ENCODE measurements at places on chromosomes 3 and 15. TPM values are rescaled to one million over a fixed set of nuclear protein-coding genes. Genes with fewer than 3 reads are reported as not detected.

Gene OR5H2
- total RNA-seq = not detected

Gene ROPN1
- not detected for total RNA-seq

Gene CELF6
- total RNA-seq = not detected

DNA sequence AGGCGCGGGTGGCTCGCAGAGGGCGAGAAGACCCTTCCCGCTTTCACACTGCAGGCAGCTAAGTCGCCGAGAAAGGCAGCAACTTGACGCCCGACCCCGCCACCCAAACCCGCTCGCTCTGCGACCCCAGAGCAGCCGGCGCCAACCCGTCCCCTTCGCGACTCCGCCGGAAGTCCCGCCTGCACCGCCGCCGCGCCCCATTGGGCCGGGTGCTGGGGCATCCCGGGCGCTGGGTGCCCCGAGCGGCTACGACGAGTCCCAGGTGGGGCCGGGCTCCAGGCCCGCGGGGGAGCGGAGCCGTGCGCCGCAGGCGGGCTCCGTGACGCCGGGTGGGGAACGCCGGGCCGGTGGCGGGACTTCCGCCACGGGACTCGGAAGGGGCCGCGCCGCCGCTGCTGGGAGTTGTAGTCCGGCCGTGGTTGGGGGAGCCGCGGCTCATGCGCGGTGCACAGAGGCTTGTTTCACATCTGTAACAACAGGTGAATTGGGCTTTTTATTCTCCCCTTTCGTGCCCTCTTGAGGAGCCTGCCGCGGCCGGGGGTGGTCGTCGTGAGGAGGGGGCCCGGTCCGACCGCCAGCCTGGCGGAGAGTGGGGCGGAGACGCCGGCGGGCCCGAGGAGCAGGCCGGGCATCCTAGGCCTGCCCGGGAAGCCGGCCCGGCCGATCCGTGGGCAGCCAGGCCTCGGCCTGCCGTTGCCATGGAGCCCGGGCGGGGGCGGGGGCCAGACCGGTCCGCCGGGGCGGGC, at the start of gene DHX30:
Gene DHX30 (plus strand): TSS at position 405 of the 746 bp plus-strand sequence. CDS start 7,546 bp downstream, outside the sequence.
- DNase-seq = peak; percentile 92
- H3K4me3 ChIP-seq = peak within 1 kb of the TSS; percentile 90
- H3K36me3 ChIP-seq = no peaks in the 10 kb centered on the region
- H3K4me1 ChIP-seq = peaks cover 22% of the 10 kb centered on the region
- H3K27ac ChIP-seq = peak within 1 kb of the TSS; percentile 89

Gene MYO5C
- total RNA-seq = 35.6 TPM

DNA sequence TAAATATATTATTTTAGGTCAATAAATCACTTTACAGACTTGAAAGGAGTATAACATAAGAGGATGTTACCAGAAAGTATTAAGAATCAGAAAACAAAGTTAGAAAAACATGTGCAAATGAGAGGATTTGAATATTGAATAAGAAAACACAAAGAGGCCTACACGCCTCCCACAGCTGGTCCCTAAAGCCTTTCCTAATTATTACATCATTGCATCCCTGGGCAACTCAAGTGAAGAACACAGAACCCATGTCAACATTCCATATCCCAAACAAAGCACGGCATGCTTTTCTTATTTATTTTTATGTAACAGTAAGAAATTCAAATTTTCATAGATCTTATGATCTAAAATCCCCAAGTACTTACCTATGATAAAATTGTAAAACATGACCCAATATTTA, 61.2 kb downstream of the HERC1 start:
- 0 out of 2 replicates have a peak, but pooled peaks cover 3% of the 10 kb centered on the region for H3K36me3 ChIP-seq
- no peaks in the 10 kb centered on the region for H3K27me3 ChIP-seq
- H3K4me1 ChIP-seq = no peaks in the 10 kb centered on the region
- no peak overlapping the region for H3K27ac ChIP-seq
- H3K4me3 ChIP-seq = no peak overlapping the region

Gene TMEM43
- 62.3 TPM for total RNA-seq

Gene TMEM212
- total RNA-seq = not detected

GRCh38 chr15:29558261-29558660, 264.0 kb downstream of the TJP1 start:
- H3K27me3 ChIP-seq = peaks cover 44% of the 10 kb centered on the region
- no peaks in the 10 kb centered on the region for H3K4me1 ChIP-seq
- no peaks in the 10 kb centered on the region for H3K36me3 ChIP-seq
- no peak overlapping the region for H3K27ac ChIP-seq
- no peak overlapping the region for H3K4me3 ChIP-seq

DNA sequence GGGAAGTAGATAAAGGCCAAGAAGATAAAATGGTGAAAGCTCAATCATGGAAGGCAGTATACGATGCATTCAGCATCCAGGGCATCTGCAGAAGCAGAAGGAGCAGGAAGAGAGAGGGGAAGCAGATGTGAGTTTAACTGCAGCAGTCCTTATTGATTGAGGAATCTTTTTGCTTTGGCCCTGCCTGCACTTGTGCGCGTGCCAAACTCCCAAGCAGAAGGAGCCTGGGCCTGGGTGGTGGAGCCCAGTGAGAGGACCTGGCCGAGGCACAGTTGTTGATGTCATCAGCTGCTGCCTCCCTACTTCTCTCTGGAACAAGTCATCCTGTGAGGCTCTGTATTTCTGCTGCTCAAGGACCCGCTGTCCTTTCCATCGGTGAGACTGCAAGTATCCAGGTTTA, 65.5 kb upstream of the ROPN1 start:
- H3K4me1 ChIP-seq = no peaks in the 10 kb centered on the region
- peaks cover 47% of the 10 kb centered on the region for H3K27me3 ChIP-seq
- H3K27ac ChIP-seq = no peak overlapping the region
- no peaks in the 10 kb centered on the region for H3K36me3 ChIP-seq

- no peaks in the 10 kb centered on the region for H3K27me3 ChIP-seq
- no peaks in the 10 kb centered on the region for H3K36me3 ChIP-seq
- H3K4me1 ChIP-seq = no peaks in the 10 kb centered on the region
- H3K4me3 ChIP-seq = no peak overlapping the region
Measured at GRCh38 chr3:150682279-150682678, 21.4 kb downstream of the ERICH6 start.

- H3K4me1 ChIP-seq = no peaks in the 10 kb centered on the region
- DNase-seq = peak; percentile 43
- no peak overlapping the region for H3K27ac ChIP-seq
Measured at GRCh38 chr3:33131331-33132018, 17.7 kb downstream of the CRTAP start.

DNA sequence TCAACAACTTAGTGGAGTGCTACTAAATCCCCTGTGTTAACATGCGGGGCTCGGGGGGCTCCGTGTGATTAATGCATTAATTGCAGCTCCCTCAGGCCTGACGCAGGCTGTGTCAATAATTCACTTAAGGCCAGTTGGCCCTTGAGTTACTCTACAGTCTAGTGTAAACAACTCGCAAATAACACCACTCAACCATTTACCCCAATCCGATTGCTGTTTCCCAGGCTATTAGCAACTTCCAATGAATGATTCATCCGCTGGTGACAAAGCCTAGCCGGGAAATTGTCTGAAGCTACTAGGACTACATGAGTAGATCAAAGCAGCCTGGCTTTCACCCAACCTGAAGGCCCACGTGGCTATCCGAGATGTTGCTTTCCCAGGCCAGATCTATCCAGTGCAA, 121.3 kb upstream of the SOX14 start:
- H3K4me3 ChIP-seq = no peak overlapping the region
- H3K27me3 ChIP-seq = peaks cover 40% of the 10 kb centered on the region
- H3K4me1 ChIP-seq = no peaks in the 10 kb centered on the region
- H3K36me3 ChIP-seq = no peaks in the 10 kb centered on the region
- DNase-seq = no peak

Gene MYZAP
- 5.9 TPM for total RNA-seq

DNA sequence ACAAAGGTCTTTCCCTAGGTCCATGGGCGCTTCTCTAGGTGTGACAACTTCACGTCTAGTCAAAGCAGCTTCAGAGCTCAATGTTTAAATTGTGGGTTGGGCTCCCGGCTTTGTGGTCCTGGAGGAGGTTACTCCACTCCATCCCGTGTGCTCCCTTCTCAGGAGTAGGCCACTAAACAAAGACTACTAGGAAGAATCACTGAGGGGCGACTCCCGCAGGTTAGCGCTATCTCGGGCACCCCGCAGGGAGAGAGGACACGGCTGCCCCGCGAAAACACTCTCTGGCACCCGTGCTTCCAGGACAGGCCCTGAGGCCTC, 500 bp downstream of the PARP6 start:
- no peaks in the 10 kb centered on the region for H3K27me3 ChIP-seq
- no peak for DNase-seq
- H3K4me1 ChIP-seq = peaks cover 18% of the 10 kb centered on the region
- H3K4me3 ChIP-seq = peak overlapping the region; percentile 85
- H3K27ac ChIP-seq = peak overlapping the region; percentile 48

Gene SLC22A13
- total RNA-seq = 0.44 TPM

- H3K27me3 ChIP-seq = no peaks in the 10 kb centered on the region
- no peaks in the 10 kb centered on the region for H3K36me3 ChIP-seq
- H3K27ac ChIP-seq = no peak overlapping the region
- H3K4me3 ChIP-seq = no peak overlapping the region
Measured at GRCh38 chr15:70235347-70235746, 137.6 kb upstream of the TLE3 start.

Gene SPESP1
- total RNA-seq = not detected

- H3K4me1 ChIP-seq = no peaks in the 10 kb centered on the region
- H3K36me3 ChIP-seq = peaks cover 2% of the 10 kb centered on the region
- DNase-seq = no peak
- no peak overlapping the region for H3K4me3 ChIP-seq
Measured at GRCh38 chr15:36951731-36952247, 148.6 kb downstream of the MEIS2 start.

Gene CLDN1
- 25.9 TPM for total RNA-seq

- DNase-seq = no peak
- H3K4me1 ChIP-seq = no peaks in the 10 kb centered on the region
- no peak overlapping the region for H3K4me3 ChIP-seq
- no peaks in the 10 kb centered on the region for H3K27me3 ChIP-seq
- H3K27ac ChIP-seq = no peak overlapping the region
Measured at GRCh38 chr3:71429597-71429988, 153.9 kb downstream of the FOXP1 start.

DNA sequence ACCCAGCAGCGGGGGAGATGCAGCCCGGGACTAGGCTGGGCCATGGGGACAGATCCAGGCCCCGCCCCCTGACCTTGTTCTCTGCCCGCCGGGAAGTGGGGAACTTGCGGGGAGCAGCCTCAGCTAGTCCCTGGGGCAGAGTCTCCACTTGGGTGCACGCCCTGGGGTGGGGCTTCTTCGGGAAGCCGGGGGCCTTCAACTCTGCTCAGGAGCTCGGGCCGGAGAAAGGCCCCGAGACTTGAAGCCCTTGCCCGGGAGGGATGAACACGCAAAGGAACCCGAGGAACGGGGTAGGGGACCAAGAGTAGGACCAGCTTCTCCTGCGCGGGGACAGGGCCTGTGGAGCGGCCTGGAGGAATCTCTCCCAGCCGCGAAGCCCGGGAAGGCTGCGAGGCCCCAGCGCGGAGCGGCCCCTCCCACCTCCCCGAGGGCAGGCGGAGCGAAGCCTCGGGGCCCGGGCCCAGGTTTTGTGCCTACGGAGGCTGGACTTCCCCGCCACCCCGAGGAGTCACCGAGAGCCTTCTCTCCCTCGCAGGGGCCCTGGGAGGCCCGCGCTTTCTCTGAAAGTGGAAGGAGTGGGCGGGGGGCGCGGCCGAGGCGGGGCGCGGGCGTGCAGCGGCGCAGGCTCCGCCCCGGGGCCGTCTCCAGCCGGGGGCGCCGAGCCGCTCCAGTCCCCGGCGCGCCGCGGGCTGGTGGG, at the start of gene ITPKA:
Gene ITPKA (plus strand): TSS at position 670 of the 697 bp plus-strand sequence. CDS start 54 bp downstream, outside the sequence.
- H3K4me3 ChIP-seq = peak within 1 kb of the TSS; percentile 76
- peaks cover 17% of the 10 kb centered on the region for H3K4me1 ChIP-seq
- no peaks in the 10 kb centered on the region for H3K36me3 ChIP-seq
- DNase-seq = peak; percentile 63
- no peak within 1 kb of the TSS for H3K27ac ChIP-seq

Gene IFT80
- total RNA-seq = 59.4 TPM

Gene SEMA5B
- not detected for total RNA-seq

DNA sequence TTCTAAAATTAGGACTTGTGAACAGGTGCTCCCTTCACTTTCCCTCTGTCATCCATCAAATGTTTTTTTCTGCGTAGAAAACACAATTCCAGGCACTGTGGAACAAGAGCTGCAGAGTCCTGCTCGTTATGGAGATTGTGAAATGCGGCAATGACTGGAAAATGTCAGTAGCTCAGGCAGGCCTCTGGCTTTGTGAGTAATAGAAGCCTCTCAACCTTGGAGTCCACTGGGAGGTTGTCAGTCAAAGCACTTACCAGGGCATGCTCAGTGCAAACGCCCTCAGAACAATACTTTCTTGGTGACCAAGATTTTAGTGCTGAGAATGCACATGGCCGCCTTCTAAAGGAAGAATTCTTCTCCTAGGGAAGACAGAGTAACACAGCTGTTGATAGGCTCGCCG, 26.7 kb upstream of the MED12L start:
- H3K4me1 ChIP-seq = no peaks in the 10 kb centered on the region
- no peak for DNase-seq
- no peaks in the 10 kb centered on the region for H3K27me3 ChIP-seq

Gene CIDEC
- not detected for total RNA-seq

DNA sequence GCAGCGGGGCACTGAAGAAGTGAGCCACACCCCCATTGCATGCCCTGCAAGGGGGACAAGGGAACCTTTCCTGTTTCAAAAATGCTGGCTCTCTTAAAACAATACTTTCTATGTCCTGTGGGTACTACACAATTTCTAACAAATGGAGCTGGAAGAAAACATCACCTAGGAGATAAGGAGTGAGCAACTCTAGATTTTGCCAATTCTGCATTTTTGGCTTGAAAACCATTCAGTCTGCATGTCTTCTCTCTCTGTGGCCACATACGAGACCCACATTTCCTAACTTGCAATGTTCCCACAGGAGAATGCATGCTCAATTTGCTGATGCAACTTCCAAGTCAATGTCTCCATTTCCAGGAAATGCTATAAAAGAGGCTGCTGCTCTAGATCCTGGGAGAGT, 662.0 kb downstream of the SQOR start:
- no peaks in the 10 kb centered on the region for H3K27me3 ChIP-seq
- H3K4me3 ChIP-seq = no peak overlapping the region
- DNase-seq = no peak
- no peak overlapping the region for H3K27ac ChIP-seq

Gene LRRC58
- total RNA-seq = 28.9 TPM

Gene CDC25A
- 10.5 TPM for total RNA-seq

Gene RASGRF1
- total RNA-seq = 6.0 TPM

- no peak for DNase-seq
- no peaks in the 10 kb centered on the region for H3K27me3 ChIP-seq
- H3K4me1 ChIP-seq = no peaks in the 10 kb centered on the region
- no peaks in the 10 kb centered on the region for H3K36me3 ChIP-seq
- H3K4me3 ChIP-seq = no peak overlapping the region
Measured at GRCh38 chr3:50545781-50546180, 21.8 kb downstream of the C3orf18 start.

Data from PC-9 (cell line).